ENCODE measurements at places on chromosomes 4 and X.

DNA sequence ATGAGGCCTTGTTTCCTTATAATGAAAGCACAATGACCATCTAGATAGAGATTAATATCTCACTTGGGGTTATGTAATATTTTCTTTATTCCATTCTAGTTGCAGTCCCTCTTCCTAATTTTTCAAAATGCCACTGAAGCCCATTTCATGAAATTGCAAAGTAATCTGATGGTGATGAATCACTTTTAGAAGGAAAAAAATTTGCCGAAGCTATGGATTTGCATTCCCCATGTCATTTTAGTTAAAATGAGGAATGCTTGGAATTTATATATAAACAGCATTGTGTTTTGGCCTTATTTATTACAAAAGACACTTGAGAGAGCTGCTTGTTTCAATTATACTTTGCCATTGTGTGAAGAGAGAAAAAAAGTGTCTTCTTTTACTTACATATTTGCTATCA is 241.7 kb upstream of the TEX13A start:
- ATAC-seq: no peak

GRCh38 chrX:48514126-48514806 is 5.5 kb downstream of the PORCN start:
- no peak for ATAC-seq

GRCh38 chr4:103008875-103009729 is 10.4 kb downstream of the SLC9B1 start:
- peak; percentile 73 for ATAC-seq

DNA sequence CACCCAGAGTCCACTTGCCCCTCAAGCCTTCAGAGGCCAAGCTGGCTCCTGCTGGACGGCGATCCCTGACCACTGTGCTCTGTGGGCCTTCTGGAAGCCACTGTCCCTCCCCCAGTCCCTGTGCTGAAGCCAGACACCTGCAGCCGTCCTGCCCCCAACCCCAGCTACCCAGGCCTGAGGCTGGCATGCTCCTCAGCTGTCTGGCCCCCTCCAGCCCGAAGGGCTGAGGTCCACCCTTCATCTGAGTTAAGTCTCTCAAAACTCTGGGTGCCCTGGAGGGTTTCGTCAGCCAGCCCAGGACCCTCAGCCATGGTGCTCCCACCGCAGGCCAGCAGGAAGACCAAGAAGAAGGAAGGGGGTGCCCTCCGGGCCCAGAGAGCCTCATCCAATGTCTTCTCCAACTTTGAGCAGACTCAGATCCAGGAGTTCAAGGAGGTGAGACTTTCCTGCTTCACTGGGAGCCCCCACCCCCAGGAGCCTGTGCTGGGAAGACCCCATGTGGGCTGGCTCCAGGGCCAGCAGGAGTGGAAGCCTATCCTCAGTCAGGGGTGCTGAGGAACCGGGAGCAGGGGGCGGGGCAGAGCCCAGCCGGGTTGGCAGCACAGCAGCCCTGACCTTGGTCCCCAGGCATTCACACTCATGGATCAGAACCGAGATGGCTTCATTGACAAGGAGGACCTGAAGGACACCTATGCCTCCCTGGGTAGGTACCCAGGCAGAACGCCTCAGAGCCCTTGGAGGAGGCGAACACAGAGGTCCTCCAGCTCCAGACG is 4.2 kb downstream of the MYL5 start:
- ATAC-seq: no peak

DNA sequence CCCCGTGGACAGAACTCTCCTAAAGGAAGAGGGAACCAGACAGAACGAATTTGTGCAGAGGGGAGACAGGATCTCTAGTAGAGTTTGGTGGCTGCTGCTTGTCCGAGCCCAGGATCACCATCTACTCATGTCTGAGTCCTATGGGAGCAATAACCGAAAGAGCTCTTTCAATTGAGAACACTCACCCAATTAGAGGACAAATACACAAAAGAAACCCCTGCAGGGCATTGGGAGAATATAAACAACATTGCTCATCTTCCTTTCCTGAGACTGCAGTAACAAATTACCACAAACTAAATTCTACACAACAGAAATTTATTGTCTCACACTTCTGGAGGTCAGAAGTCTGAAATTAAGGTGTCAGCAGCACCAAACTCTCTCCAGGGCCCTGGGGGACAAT is 65.6 kb downstream of the SPINK2 start:
- ATAC-seq: no peak

DNA sequence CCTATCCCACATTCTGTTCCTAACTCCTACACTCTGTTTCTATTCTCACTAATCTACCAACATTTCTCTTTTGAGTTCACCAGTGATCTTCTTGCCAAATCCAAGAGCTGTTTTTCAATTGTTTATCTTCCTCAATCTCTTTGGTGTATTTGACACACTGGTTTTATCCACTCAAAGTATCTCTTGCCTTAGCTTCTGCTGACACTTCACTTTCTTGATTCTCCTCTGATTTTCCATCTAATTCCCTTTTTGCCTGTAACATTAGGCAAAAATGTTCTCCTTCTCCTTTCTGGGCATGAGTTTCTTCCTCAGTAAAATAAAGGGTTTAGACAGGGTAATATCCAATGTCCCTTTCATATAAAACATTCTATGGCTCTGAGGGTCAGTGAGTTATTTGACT is 26.2 kb downstream of the GRIA3 start:
- no peak for ATAC-seq

- no peak for ATAC-seq
These were observed 15.0 kb downstream of the C4orf33 start for GRCh38 chr4:129110931-129111330.

GRCh38 chrX:116757491-116757890 is 294.7 kb upstream of the CT83 start:
- no peak for ATAC-seq

DNA sequence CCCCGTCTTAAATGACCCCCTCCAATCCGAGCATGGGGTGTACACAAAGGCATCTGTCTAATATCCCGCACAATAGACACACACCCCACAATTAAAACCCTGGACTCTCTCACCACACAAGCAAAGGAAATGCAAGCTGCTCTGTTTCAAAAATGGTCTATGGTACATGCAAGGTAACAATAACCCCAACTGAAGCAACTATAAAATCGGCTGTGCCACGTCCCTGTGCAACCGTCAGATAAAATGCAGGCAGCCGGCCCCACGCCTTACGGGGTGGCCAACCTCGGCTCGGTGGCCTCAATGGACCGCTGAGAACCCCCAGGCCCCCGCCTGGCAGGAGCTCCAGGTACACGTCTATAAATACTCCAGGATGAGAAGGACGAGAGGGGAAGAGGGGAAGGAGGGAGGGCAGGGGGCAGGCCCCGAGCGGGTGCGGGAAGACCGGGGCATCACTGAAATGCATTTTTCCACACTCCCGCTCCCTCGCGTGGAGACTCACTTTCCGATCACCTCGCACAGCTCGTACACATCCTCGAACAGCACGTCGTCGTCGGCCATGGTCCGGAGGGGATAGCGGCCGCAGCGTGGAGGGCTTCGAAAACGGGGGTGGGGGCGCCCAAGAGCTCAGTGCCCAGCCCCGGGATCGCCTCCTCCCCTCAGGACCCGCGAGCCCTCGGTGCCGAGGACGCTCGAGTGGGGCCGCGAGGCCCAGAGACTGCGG is 763 bp downstream of the CASK start:
- peak; percentile 6 for ATAC-seq

DNA sequence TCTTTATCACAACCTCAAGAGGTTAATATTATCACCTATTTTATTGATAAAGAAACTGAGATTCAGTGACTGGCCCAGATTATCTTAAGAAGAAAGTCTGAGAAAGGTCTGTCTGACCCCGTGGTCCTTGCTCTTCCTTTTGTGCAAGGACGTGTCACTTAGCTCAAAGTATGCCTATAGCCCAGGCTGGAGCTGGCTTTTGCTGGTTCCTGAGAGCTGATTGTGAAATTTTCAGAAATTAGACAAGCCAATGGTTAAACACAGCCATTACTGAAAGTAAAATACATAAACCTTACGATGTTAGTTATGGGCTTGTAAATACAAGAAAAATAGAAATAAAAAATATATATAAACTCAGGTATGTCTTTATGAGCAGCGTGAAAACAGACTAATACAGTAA is 70.1 kb downstream of the CHRNA9 start:
- ATAC-seq: no peak

DNA sequence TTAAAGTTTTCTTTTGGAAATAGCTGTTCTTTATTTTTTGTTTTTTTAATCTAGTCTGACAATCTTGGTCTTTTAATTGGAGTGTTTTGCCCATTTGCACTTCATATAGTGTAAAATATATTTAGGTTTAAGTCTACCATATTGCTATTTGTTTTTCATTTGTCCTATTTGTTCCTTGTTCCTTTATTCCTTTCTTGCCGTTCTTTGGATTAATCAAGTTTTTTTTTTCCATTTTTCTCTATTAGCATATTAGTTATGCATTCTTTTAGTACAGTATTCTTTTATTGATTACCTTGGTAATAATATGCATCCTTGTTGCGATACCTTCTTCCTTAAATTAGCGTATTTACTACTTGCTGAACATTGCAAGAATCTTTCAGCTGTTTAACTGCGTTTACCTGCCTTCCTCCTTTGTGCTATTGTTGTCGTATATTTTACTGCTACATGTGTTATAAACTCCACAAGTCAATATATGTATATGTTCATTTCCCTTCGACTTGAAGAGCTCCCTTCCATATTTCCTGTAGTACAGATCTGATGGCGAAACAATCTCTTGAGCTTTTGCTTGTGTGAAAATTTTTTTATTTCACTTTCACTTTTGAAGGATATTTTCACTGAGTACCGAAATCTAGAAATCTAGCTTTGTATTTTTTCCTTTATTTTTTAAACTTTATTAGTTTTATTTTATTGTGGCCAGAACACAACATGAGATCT is 23.9 kb upstream of the RNF212 start:
- ATAC-seq: no peak

GRCh38 chr4:46946919-46947536 is 38.0 kb upstream of the COX7B2 start:
- ATAC-seq: no peak
